ENCODE measurements at places on chromosomes 2 and 18.

DNA sequence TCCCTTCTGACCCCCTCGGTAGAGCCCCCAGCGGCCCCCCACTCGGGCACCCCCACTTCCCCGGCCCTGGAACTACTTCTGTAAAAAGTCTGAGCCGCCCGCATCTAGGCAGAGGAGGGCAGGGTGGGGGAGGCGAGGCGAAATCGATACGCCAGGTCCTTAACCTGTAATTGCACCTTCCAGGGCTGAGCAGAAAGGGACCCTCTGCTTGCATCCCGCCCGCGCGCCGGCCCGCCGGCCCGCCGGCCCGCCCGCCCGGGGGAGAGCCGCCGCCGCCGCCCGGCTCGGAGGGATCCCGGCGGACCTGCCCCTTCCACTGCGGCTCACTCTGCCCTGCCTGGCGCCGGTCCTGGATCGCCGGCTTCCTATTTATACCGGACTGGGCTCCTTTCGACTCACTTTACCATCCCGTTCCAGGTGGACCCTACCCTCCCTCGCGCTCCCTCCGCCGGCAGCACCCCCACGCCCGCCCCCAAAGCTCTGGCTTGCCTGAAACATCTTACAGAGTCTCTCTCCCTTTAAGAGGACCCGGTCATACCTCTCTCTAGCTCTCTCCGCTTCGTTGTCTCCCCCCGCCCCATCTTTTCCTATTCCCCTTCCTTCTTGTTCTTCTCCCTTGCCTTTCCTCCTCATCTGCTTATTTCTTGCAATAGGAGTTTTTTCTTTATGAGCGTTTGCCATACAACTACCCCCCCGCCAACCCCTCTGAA lies 797 bp downstream of the KLHL14 start:
- DNase-seq = no peak

DNA sequence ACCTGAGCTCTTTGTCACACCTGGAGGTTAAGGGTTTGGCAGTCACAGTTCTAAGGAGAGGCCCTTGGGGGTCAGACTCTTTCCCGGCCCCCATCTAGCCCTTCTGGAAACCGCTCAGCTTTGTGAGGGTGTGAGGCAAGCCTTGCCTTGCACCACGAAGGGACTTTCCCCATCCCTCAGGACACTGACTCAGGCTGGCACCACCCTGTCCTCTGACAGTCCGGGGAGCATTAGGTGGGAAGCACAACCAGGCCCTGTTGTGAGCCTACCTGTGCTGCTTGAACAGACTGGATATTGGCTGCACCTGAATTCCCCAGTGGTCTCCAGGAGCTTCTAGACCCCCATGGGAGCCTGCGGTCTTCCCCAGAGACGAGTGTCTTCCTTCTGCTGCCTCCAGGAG lies 47.0 kb upstream of the GBX2 start:
- DNase-seq = no peak

GRCh38 chr2:11127761-11128160 lies 27.5 kb upstream of the SLC66A3 start:
- no peak for DNase-seq

- no peak for DNase-seq
Observed at GRCh38 chr2:107712857-107713256, 113.8 kb upstream of the RGPD4 start.

DNA sequence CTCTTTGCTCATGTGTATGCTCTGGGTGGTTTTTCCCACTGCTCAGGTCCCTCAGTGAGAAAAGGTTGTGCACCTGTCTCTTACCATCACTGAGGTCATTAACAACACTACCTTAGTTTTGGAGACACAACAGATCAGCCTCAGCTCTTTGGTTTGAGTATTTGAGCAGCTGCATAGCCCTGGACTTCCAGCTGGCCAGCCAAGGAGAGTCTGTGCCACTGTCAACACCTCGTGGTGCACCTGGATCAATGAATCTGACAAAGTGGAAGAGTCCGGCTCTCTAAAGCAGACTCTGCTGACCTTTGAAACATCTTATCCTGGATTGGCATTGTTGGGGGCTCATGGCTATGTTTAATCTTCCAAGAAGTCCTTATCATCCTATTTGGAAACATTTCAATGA lies 30.0 kb downstream of the SERPINB8 start:
- DNase-seq = no peak

DNA sequence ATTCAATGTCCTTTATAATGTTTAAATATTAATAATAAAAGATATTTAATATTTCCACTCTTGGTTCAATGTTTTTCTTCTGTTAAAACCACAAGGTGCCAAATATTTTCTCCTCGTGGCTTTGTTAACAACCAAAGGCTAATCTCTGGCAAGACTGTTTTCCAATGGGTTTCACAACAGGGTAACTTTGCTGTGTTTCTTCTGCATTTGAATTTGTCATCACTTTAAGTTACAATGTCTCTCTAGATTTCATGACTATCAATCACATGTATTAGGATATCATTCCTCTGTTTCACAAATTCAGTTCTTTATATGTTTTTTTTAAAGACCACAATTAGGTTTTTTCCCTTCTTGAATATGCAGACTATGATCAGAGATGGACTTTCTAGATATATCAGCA lies 469.8 kb upstream of the ACVR2A start:
- no peak for DNase-seq

- no peak for DNase-seq
Observed at GRCh38 chr18:12640881-12641200, 17.1 kb downstream of the SPIRE1 start.

DNA sequence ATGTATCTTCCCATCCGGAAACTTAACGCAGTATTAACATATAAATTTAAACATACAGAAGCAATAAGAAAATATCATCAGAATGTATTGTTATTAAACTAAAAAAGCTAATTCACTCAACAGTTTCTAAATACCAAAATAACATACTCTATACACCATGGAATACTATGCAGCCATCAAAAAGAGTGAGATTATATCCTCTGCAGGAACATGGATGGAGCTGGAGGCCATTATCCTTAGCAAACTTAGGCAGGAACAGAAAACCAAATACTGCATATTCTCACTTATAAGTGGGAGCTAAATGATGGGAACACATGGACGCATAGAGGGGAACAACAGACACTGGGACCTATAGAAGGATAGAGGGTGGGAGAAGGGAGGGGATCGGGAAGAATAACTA lies 127.1 kb downstream of the CD226 start:
- DNase-seq = no peak

- no peak for DNase-seq
Observed at GRCh38 chr2:157726946-157727345, 98.3 kb upstream of the ACVR1C start.

GRCh38 chr2:15507061-15507460 lies 54.1 kb downstream of the NBAS start:
- DNase-seq = no peak

DNA sequence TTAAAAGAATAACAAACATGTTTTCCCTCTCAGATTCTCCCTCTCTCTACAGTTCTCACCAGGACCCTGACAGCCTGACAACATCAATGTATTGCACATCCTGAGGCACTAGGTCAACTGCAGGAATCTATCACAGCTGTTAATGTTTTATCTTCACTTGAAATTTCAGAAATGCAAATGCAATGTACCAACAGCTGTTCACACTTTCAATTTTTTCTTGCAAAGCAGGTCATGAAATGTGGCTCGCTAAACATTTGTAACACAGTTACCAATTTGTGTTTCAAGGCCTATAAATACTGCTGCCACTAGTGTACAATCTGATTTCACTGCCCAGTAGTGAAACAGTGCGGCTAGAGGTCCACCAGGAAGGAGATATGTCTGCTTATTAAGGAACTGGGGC lies 147.8 kb downstream of the EXOC6B start:
- no peak for DNase-seq

- no peak for DNase-seq
Observed at GRCh38 chr2:60234274-60234986, 319.0 kb downstream of the BCL11A start.

GRCh38 chr18:11052800-11053199 lies 96.6 kb downstream of the PIEZO2 start:
- no peak for DNase-seq

DNA sequence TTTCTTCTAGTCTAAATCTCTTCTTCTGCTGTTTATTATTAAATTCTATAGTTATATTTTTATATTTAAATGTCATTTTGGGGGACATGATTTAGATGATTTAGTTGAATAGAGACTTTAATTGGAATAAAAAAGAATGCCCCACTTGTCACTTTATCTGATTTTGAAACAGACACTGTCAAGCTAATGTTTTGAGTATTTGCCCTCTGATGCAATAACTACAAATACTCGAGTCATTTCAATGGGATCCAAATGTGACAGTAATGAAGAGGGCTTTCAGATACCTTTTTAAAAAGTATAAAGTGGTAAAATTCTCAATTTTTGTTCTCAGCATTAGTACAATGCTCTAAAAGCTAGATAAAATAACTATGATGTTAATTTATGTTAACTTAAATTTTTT lies 257.3 kb upstream of the SESTD1 start:
- no peak for DNase-seq

- no peak for DNase-seq
Observed at GRCh38 chr2:212195626-212196025, 343.0 kb downstream of the ERBB4 start.

GRCh38 chr2:236061497-236061896 lies 106.7 kb downstream of the GBX2 start:
- no peak for DNase-seq

DNA sequence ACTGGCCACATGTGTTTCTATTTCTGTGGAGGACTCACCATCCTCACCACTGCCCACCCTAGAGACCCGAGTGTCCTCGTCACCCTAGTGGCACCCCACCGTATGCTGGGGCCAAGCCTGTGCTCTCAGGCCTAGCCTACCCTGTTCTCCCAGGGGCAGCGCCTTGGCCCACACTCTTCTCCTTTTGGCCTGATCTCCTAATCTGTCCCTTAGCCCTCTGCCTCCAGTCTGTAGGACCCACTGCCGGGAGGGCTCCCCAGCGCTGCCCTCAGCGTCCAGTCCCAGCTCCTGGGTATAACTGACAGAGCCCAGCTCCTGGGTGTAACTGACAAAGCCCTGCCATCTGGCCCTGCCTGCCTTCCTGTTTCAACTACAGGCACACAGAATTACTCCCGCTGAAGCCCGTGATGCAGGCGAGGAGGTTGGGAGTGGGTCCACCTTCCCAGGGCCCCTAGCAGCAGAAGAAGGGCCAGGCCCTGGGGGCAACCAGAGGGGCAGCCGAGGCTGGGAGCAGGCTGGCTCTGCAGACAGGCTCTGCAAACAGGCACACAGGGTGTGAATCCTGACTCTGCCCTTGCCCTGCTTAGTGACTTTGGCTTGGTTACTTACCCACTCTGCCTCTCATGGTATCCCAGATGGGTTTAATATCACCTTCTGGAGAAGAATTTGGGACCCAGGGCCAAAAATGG lies 25.6 kb upstream of the PTMA start:
- DNase-seq = no peak

- no peak for DNase-seq
Observed at GRCh38 chr18:70135604-70136003, 69.9 kb downstream of the RTTN start.

DNA sequence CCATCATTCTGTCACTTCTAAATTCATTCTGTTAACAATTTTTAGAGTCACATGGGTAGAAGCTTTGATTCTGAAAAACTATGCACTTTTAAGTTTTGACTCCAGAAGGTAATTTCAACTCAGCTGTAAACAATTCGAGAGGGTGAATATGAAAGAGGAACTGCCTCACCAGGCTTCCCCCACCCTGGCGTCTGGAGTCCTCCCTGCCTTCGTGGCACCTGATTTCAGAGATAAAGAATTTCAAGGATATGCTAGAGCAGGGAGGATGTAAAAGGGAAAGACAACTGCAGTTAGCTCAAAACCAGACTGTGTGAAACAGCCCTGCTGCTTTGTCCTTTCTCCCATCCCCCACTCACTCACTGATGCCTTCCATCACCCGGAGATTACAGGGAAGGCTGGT lies 40.7 kb downstream of the ONECUT2 start:
- no peak for DNase-seq

DNA sequence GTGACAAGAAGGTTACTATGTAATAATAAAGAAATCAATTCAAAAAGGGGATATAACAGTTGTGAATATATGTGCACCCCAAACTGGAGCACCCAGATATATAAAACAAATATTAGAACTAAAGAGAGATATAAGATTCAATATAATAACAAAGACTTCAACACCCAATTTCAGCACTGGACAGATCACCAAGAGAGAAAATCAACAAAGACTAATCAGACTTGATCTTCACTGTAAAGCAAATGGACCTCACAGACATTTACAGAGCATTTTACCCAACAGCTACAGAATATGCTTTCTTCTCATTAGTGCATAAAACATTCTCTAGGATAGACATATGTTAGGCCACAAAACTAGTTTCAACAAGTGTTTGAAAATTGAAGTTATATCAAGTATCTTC lies 287.7 kb downstream of the DSC3 start:
- DNase-seq = no peak

- DNase-seq = no peak
Observed at GRCh38 chr2:186431306-186431705, 54.8 kb upstream of the ZC3H15 start.

- no peak for DNase-seq
Observed at GRCh38 chr2:187644486-187644885, 90.3 kb upstream of the TFPI start.

DNA sequence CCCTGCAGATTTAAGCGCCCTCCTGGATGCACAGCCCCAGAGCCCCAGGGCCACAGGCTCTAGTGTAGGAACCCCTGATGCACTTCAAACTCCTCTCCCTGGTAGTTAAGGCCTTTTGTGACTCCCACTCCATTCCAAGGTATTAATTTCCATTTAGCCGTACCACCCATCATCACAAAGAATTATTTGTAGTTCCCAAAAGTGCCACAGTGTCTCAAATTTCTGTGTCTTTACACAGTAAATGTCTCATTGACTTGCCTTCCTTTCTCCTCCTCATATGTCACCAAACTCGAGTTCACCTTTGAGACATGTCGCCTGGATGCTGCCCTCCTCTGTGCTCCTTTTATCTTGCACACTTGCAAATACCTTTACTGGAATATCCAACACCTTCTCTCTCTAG lies 25.9 kb downstream of the PECR start:
- DNase-seq = no peak

DNA sequence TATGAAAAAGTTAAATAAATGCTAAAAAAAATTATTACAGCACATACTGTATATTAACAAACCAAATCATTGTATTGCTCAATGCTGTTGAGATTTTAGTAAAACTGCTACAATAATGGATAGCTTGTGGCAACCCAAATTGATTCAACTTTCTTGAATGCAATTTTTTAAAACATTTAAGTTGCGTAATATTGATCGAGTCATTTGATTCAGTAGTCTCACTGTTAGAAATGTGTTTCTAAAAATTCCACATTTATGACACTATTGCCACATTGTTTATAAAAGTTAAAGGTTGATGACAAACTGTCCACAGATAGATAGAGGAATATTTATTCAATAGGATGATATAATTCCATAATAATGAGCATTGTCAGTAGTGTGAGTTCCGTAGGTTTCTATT lies 640.7 kb upstream of the CRIM1 start:
- no peak for DNase-seq

All from bone marrow (tissue), 2 donors.